Small intestine (tissue), 16 donors: ENCODE measurements at places on chromosomes 2 and 18. TPM values are rescaled to one million over a fixed set of nuclear protein-coding genes. Genes with fewer than 3 reads are reported as not detected.

The PROC gene
- polyA plus RNA-seq: 1.0 TPM

The SLC5A7 gene
- polyA plus RNA-seq: not detected

The HMSD gene
- 0.10 TPM for polyA plus RNA-seq

DNA sequence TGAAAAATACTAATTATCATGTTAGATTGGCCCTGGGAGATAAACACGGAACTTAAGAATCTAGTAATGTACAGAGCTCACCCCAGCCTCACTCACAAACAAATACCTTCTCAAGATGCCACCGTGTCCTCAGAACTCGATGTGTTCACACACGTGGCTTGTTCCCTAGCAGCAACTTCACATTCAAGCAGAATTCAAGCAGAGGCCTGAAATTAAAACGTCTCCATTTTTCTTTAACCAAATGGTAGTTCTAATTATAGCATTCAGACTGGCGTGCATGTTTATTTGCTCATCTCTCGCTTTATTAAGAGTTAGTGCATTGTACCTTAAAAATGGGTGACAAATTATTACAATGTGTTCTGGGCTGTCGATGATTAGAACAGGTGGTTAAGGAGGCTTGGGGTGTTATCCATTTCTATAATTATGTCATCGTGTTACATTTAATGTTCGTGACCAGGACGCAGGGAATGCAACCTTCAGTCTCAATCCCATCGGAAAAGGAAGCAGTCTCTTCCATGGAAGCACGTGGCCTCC lies 57.3 kb upstream of the SLC66A3 start:
- DNase-seq: no peak

- DNase-seq: no peak
Measured at GRCh38 chr2:16067037-16067406, 126.7 kb downstream of the MYCN start.

DNA sequence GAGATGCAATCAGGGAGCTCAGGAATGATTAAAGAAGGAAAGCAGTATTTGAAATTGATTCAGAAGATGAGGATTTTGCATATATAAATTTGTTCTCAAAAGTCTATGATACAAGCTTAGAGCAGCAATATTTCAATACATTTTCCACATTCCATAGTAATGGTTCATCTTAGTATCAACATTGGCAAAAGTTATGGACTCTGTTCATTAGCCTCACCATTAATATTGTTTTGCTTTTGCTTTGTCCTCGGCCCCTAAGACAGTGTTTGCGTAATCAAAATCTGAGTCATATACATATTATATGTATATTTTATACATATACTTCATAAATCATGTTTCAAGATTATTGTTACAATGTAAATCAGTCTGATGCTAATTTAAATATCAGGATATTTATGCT lies 176.6 kb downstream of the CNTNAP5 start:
- no peak for DNase-seq

DNA sequence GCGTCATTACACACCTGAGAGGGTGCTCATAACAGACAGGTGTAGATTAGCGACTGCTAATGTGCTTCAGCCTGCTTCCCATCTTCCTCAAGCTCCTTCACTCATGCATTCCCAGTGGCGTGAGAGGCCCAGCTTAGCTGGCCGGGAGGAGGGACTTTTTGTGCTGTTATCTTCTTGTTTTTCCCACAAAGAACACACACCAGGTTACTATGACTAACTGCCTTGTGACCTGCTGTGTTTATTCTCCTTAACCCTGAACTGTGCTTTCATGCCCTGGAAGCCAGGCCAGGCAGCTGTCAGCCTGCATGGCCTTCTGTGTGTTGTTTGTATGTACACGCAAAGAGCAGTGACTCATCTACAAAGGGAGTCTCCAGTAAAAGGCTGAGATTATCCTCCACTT lies 143.8 kb downstream of the PIEZO2 start:
- DNase-seq: no peak

DNA sequence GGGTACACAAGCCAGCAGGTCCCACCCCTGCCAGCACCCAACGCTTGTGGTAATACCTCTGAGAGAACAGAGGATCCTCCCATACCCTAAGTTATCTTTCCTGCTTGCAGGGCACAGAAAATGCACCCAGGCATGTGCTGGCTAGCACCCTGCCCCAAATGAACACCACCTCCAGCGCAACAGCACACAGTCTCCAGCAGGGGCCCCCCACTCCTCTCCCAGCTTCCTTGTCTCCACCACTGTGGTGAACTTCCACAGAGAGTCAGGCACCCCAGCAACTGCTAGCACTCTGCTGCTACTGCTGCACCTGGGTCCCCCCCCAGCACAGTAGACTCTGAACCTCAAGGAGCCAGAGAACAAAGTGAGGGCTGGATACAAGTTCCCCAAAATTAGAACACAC lies 216.8 kb upstream of the CNTNAP5 start:
- no peak for DNase-seq
